ENCODE measurements at places on chromosomes 2 and 18.

GRCh38 chr2:45705233-45705632 is 53.8 kb downstream of the PRKCE start:
- DNase-seq, result no peak

DNA sequence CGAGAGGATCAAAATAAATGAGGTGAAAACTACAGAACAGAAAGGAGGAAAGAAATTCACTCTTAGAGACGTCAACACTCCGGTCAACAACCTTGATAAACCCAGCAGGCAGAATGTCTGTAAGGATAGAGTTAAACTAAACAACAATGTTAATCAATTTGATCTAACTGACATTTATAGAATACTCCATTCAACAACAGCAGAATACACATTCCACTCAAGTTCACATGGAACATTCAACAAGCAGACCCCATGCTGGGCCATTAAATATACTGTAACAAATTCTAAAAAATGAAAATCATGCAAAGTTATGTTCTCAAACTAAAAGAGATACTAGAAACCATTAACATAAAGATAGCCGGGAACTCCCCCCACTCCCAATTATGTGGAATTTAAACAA is 41.8 kb downstream of the FAM210A start:
- no peak for DNase-seq

GRCh38 chr2:180519276-180519675 is 461.1 kb upstream of the UBE2E3 start:
- DNase-seq, result no peak

- DNase-seq, result no peak
These were observed 5.9 kb upstream of the GULP1 start for GRCh38 chr2:188285774-188286173.

DNA sequence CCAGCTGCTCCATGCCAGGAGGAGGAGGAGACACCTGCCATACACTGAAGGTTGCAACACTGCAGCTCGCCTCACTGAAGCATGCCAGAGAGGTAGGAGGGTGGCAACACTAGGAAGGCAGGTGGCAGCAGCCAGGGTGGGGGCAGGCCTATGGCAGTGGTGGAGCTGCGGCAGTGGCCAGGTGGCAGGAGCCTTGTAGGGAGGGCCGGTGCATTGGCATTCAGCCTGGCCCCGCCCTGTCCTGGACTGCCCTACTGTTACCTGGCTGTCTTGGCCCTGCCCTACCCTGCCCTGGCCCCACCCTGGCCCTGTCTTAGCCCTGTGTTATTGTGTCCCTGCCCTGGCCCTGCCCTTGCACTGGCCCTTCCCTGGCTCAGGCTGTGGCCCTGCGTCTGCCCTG is 7.4 kb upstream of the ANKRD62 start:
- DNase-seq, result no peak

GRCh38 chr18:10040287-10041011 is 126.6 kb downstream of the VAPA start:
- no peak for DNase-seq

DNA sequence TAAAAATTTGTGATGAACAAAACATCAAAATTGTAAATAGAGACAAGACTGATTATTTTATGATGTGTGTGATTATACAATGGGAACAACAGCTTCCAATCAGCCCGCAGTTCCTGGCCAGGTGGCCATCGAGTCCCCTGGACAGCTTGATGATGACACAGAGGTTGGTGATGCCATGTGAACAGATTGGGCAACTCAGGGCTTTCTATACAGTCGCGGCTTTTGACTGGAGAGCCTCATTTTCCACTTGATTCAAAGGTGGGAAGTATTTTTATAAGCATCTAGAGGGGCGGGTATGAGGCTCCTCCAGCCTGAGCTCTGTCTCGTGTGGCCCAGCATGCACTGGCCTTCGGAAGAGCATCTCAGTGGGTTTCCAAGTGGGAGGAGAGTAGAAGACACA is 14.9 kb upstream of the HPCAL1 start:
- DNase-seq, result no peak

- no peak for DNase-seq
These were observed 198.5 kb downstream of the FHOD3 start for GRCh38 chr18:36496022-36496421.

DNA sequence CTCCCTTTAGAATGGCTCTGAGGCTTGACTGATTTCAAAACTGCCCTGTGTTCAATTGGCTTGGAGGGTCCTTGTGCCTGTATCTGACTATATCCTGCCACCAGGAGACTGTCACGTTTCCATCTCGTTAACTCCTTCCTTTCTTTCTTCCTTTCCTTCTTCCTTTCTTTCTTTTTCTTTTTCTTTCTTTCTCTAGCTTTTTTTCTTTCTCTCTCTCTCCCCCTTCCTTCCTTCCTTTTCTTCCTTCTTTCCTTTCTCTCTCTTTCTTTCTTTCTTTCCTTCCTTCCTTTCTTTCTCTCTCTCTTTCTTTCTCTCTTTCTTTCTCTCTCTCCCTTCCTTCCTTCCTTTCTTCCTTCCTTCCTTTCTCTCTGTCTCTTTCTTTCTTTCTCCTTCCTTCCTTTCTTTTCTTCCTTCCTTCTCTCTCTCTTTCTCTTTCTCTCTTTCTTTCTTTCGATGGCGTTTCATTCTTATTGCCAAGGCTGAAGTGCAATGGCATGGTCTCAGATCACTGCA is 38.1 kb upstream of the EML6 start:
- no peak for DNase-seq

DNA sequence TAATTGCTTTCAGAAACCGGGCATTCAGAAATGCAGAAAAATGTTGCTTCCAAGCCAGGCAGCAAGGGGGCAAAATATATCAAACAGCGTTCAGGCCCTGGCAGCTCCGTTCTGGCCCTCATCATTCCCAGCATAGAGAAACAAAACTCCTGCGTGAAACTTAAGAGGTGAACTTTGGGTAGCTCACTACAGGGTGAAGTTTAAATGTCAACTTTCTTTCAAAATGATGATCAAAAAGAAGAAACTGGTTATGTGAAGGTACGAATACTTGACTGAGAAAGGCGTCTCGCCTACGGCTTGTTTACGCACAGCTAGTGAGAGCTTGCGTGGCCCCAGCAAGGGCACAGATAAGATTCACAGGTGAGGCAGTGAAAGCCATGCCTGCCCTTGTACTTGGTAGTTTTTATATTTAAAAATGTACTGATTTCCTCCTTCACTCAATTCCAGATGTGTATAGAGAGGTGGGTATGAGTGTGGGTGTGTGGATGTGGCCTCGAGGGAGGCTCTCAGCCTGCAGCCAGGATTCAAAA is 127.5 kb downstream of the NFATC1 start:
- DNase-seq, result peak; percentile 70

DNA sequence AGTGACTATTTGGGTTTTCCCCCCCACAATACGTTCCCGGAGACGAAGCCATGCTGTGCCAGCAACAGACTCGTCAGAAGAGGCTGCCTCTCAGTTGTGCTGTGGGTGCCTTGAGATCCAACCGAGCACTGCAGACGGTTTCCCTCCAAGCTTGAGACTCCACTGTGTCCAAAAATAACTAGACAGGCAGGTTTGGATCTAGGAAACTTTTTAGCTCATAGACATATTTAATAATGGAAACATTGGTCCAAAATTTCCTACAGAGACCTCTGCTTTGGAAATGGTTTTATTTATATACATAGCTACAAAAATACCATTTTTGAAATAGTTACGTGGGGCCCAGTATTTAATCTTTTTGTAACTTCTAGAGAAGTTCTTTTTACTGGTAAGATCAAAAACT is 63.1 kb upstream of the SPATS2L start:
- DNase-seq, result no peak

DNA sequence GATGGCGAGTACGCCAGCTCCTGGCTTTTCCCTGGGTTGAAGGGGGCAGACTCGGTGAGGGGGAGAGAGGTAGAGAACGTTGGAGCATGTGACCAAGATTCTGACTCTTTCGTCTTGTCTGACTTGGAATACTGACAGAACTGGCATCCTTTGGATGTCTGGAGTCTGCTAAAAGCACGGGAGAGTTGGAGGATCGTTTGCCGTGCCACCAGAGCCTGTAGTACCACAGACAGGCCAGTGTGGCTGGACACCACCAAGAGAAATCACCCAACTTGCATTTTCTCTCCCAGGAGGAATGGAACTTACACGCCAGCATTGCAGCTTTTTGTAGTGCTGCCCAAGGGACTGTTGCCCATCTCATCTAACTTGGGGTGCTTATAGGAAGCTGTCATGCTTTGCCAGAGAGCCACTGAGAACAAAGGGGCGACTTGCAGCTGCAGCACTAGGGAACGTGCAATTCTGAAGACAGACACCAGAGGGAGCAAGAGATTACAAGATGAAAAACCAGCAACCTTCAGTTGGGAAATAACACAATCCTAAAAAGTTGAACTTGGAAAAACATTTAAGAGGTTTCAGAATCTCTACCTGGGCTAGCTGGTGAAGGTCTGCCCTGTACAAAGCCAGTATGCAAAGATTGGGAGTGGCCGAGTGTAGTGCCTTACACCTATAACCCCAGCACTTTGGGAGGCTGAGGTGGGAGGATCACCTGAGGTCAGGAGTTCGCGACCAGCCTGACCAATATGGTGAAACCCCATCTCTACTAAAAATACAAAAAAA is 24.1 kb downstream of the PSMG2 start:
- DNase-seq, result peak; percentile 47

DNA sequence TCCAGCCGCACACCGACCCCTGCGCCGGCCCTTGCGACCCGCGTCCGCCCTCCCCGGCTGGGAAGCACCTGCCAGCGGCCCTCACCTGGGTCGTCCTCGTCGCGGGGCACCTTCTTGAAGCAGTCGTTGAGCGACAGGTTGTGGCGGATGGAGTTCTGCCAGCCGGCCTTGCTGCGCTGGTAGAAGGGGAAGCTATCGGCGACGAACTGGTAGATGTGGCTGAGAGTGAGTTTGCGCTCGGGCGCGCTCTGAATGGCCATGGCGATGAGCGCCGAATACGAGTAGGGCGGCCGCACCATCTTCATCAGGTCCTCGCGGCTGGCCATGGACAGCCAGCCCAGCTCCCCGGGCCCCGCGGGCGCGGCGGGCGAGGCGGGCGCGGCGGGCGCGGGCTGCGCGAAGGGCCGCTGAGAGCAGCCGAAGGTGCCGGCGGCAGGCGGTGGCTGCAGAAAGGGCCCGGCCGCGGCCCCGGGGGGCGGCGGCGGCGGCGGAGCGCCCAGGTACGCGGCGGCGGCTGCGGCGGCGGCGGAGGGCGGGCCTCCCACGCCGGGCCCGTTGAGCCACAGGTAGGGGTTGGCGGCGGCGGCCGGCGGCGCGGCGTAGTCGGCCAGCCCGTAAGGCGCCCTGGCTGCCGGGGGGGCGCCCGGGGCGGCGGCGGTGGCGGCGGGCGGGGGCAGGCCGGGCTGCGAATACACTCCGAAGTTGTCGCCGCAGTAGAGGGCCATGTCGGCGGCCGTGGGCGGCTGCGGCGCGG is 505 bp downstream of the FOXI3 start:
- peak; percentile 20 for DNase-seq

DNA sequence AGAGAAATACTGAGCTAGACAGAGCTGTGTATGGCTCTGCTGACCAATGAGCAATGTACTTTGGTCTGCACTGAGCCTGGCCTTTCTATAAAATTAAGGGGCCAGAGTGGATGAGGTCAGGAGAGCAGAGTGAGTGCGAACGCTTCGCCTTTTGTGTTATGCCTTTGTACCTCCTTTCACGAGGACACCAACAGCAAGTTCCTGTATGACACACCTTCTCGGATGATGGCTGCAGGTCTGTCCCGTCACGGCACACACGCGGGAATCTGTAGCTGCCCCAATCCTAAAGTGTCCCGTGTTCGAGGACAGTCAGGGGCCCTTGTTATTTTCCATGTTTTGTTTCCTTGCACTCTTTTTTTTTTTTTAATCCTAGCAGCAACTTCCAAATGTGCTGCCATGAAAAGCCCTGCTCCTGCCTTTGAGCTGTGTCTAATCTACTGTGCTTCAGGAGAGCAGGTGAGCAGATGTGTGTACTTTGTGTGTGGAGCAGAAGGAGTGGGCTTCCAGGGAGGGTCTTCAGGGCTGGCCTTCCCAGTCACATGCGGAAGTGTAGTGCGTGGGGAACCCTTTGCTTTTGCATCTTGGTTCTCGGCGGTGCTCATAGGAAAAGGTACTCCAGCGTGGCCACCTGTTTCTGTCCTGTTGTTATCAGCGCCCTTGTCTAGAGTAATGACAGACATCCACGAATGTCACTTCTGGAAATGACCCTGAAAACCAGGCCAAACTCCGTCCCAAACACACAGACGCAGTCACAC is 213.2 kb downstream of the NDUFA10 start:
- no peak for DNase-seq

DNA sequence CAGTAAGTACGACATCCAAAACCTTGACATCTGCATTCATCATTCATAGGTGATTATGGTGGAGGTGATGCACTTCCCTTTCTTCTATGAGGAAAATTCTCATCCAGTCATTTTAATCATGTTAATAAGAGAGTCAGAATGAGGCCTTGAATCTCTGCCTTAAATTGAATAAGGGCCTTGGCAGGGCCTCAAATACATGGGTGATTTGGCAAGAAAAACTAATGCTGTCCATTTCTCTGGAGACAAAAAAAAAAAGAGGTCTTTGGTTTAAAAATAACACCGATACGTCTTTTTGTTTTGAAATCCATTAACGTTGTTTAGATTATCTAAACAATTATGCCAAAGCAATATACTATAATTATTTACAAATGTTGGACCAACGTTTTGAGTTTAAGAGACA is 8.1 kb downstream of the COLEC12 start:
- no peak for DNase-seq

DNA sequence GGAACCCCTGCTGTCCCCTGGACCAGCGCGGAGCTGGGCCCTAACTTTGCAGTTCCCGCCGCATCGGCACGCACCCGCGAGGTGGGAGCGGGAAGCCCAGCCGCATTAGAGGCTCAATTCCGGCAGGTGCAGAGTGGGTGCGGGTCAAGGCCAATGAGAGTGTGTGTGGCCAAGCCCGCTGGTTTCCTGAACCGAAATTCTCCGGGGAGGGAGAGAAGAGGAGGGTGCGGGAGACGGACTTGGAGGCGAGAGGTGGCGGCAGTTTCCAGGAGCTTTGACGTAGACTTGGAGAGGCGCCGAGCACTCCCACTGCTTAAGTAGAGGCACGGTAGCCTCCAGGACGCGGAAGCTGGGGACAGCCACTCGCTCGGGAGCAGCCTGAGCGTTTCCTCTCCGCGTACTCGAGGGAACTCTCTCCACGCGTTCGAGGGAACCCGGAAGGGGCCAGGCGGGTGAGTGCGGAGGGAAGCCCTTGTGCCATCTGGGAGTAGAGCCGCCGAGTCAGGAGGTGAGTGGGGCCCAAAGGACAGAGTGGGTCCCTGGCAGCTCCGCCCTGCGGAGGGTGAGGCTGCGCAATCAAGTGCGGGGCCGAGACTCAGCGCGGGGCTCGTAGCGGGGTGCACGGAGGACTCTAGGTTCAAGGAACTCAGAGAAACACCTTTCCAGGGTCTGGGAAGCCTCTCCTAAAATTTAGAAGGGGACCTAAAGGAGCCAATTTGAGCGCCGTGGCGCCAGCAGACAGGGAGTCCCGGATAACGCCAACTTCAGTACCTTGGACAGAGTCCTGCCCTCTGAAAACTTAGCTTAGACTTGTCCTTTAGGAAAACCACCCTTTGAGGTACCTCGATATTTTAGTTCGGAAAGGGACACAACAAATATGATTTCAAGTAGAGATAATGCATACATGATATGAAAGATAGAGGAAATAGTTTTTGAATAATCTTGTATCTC is at the start of gene FAM237A:
Gene FAM237A, plus strand, starts transcription at position 413 of the 951 bp plus-strand sequence. CDS start 1,750 bp downstream, outside the sequence.
- DNase-seq, result peak; percentile 7
